ENCODE measurements at places on chromosomes 12 and 14. TPM values are rescaled to one million over a fixed set of nuclear protein-coding genes. Genes with fewer than 3 reads are reported as not detected.

Gene CLEC1B
- total RNA-seq: not detected

Gene SSTR1
- total RNA-seq: 1.9 TPM

Gene KLRC4
- not detected for total RNA-seq

Gene ESRRB
- total RNA-seq: 1.4 TPM

Gene CDK2
- 37.6 TPM for total RNA-seq

Gene SYNDIG1L
- total RNA-seq: 1.9 TPM

GRCh38 chr12:52631264-52631663, 12.9 kb upstream of the KRT73 start:
- no peak for DNase-seq
- peaks cover 6% of the 10 kb centered on the region for H3K4me1 ChIP-seq
- H3K27ac ChIP-seq: no peak overlapping the region
- H3K36me3 ChIP-seq: no peaks in the 10 kb centered on the region
- no peak overlapping the region for H3K4me3 ChIP-seq
- no peaks in the 10 kb centered on the region for H3K27me3 ChIP-seq

GRCh38 chr12:31324845-31325523, 966 bp downstream of the SINHCAF start:
- peak overlapping the region; percentile 99 for H3K4me3 ChIP-seq
- H3K36me3 ChIP-seq: peaks cover 9% of the 10 kb centered on the region
- H3K27ac ChIP-seq: peak overlapping the region; percentile 82
- H3K4me1 ChIP-seq: peaks cover 40% of the 10 kb centered on the region
- H3K27me3 ChIP-seq: no peaks in the 10 kb centered on the region

DNA sequence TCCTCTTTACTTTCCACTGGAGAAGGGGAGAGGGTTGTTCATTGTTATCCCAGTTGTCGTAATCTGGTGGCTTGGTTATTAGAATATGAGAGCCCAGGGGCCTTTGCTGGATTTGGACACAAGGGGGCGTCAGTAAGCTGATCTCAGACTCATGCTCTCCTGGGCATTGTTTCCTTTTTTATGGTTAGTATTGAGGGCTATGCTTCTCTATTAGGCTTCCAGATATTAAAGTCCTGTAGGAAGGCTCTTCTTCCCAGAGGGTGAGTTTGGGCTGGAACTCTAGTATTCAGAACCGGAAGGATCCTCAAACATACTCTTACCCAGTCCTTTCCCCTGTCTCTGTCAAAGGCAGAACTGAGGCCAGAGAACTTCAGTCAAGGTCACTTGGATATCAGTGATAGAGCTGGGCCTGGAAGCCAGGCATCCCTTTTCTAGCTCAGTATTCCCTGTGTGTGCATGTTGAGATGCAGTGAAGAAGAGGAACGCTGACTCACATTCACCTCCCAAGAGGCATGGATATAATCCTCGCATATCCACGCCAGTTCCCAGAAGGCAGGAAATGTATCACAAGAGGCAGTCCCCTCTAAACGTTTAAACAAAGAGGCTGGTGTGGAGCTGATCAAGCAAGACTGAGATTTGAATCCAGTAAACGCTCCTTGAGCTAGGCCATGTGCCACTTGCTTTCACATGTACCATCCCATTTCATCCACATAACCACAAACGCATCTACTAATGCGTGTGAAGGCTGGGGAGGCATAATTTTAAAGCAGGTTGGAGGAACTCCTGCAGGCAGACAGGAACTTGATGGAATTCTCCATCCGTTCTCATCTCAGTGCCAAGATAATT, 41.6 kb downstream of the UBE3B start:
- peak overlapping the region; percentile 84 for H3K27ac ChIP-seq
- H3K4me3 ChIP-seq: no peak overlapping the region
- no peaks in the 10 kb centered on the region for H3K27me3 ChIP-seq
- peaks cover 37% of the 10 kb centered on the region for H3K36me3 ChIP-seq
- peaks cover 6% of the 10 kb centered on the region for H3K4me1 ChIP-seq
- DNase-seq: peak; percentile 70

DNA sequence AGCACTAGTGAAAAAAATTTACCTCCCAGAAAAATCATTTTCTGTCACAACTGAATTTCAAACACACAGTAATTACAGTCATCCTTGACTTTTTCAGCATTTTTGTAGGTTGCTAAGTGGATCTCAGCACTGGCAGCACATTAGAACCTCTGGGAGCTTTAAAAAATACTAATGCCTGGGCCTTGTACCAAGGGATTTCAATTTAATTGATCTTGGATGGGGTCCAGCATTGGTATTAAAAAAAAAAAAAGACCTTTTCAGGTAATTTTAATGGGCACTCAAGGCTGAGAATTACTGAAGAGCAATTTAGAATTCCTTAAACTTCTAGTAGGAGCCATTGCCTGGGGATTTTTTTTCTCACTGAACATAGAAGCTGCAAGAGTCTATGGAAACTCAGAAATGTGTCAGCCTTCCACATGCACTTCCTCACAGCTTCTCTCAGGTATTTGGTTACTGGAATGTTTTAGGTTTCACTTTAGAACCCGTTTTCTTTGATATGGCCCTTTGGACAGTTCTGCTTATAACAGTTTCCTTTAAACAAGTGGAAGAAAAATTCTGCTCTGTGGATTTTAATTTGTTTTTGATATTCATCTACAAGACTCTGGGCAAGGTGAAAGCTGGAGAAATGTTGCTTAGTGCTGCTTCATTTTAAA, 88.5 kb upstream of the DACT1 start:
- no peaks in the 10 kb centered on the region for H3K27me3 ChIP-seq
- H3K36me3 ChIP-seq: no peaks in the 10 kb centered on the region
- H3K4me3 ChIP-seq: no peak overlapping the region
- H3K27ac ChIP-seq: peak overlapping the region; percentile 32
- peaks cover 3% of the 10 kb centered on the region for H3K4me1 ChIP-seq

DNA sequence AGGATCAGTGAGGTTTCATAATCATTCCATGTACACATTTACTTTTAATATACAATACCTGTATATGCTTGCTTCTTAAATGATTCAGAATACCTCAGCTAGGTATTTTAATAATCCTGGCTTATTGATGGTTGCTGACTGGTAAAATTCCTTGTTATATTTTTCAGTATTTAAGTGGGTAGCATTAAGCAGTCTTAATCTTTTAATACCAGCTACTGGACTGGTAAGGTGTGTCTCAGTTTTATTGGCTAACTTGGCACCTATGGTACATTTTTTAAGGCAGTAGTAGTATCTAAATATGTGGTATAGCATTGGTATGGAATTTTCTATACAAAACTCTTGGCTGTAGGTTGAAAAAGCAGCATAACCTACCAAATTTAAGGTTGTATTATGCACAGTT, 96.6 kb downstream of the RAD52 start:
- DNase-seq: no peak
- H3K4me3 ChIP-seq: no peak overlapping the region
- no peaks in the 10 kb centered on the region for H3K27me3 ChIP-seq
- H3K4me1 ChIP-seq: peaks cover 3% of the 10 kb centered on the region
- peaks cover 16% of the 10 kb centered on the region for H3K36me3 ChIP-seq
- no peak overlapping the region for H3K27ac ChIP-seq

GRCh38 chr12:12358528-12358927, 1.6 kb downstream of the BORCS5 start:
- H3K36me3 ChIP-seq: no peaks in the 10 kb centered on the region
- DNase-seq: no peak
- peak overlapping the region; percentile 82 for H3K4me3 ChIP-seq
- no peak overlapping the region for H3K27ac ChIP-seq
- no peaks in the 10 kb centered on the region for H3K27me3 ChIP-seq

DNA sequence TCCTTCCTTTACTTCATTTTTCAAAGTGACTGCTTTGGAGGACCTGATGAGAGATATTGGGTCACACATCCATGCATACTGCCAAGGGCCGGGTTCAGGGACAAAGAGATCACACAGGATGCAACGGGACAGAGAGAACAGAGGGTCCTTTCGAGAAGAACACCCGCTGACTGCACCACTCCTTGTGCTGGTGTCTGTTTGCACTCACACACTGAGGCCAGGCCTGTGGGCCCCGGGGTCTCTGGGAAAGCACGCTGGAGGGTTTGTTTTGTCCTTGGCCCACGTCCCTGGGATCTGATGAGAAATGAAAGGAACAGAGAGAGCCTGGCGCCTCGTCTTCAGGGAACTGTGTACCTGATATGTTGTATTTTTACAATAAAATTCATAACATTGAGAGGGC, 42.2 kb downstream of the PAH start:
- H3K36me3 ChIP-seq: no peaks in the 10 kb centered on the region
- DNase-seq: no peak
- no peak overlapping the region for H3K27ac ChIP-seq
- no peak overlapping the region for H3K4me3 ChIP-seq
- H3K4me1 ChIP-seq: 0 out of 2 replicates have a peak, but pooled peaks cover 3% of the 10 kb centered on the region

DNA sequence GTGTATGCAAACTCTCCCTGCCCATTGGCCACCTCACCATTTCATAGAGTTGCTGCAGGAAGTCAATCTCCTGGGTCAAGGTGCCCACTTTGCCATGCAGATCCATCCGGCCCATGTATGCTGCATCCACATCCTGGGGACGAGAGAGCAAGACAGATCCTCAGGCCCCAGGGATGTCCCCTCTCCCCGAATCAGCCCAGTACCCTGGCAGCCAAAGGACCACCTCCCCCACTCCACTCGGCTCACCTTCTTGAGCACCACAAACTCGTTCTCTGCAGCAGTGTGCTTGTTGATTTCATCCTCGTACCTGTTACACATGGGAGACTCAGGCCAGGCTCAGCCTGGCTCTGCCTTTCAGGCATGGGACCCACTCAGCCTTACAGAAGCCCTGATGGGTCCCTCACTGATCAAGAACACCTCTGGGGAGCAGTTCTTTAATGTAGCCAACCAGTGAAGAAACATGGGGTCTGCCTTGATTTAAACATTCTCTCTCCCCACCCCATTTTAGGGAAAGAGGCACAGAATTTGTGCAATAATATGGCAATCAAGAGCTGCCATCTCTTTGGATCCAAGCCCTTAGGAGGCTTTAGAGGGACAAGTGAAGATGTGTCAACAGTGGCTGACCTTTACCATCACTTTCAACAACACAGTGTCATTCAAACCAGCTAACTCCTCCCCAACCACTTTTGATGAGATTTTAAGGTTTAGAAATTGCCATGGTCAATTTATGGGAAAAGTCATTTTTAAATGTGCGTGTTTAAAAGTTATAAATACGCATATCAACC, 3.9 kb downstream of the KRT79 start:
- no peaks in the 10 kb centered on the region for H3K36me3 ChIP-seq
- H3K27ac ChIP-seq: no peak overlapping the region
- no peaks in the 10 kb centered on the region for H3K27me3 ChIP-seq
- H3K4me1 ChIP-seq: peaks cover 7% of the 10 kb centered on the region
- DNase-seq: no peak

DNA sequence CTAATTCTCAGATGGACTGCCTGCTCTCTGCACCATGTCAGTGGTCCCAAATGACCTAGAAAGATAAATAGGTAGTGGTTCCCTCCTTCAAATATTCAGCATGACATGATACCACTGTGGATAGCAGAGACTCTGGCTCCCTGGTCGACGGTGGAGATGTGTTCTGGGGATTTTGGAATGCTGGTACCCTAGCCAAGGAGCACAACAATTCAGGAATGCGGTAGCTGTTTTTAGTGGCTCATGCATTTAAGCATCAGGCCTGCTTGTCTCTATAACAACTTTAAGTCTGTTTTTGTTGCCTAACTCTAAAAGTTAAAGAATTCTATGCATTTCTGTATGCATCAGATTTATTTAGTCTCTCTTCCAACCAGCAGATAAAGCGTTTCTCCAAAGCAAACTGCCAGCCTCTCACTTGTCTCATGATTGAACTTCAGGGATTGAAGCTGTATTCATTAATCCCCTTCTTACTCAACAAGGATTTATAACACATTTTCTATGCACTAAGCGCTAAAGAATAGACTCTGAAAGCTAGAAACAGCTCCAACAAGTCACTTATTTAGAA, 164.9 kb upstream of the BMP4 start:
- no peak overlapping the region for H3K27ac ChIP-seq
- no peak overlapping the region for H3K4me3 ChIP-seq
- H3K27me3 ChIP-seq: no peaks in the 10 kb centered on the region
- H3K36me3 ChIP-seq: no peaks in the 10 kb centered on the region
- no peaks in the 10 kb centered on the region for H3K4me1 ChIP-seq

DNA sequence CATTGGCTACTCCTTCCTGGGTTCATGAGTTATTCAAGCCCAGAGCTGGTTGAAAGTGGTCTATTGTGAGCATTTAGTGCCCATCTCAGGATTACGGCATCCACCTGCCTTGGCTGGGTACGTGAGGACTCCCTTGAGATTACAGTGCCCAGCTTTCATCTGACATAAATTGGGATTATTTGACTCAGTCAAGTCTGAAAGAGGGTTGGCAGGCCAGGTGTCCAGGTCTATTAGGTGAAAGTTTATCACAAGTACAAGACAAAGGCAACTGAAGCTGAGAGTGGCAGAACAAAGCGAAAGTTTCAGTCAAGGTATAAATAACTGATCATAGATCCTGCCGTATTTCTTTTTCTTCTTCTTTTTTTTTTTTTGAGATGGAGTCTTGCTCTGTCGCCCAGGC, 84.6 kb upstream of the ATF7IP start:
- peaks cover 27% of the 10 kb centered on the region for H3K4me1 ChIP-seq
- H3K4me3 ChIP-seq: no peak overlapping the region
- peaks cover 2% of the 10 kb centered on the region for H3K36me3 ChIP-seq
- DNase-seq: no peak

All from WTC11 (cell line).